Naive thymus-derived CD4-positive, alpha-beta T cell (primary cell): ENCODE measurements at places on chromosomes 2 and 18. TPM values are rescaled to one million over a fixed set of nuclear protein-coding genes. Genes with fewer than 3 reads are reported as not detected.

DNA sequence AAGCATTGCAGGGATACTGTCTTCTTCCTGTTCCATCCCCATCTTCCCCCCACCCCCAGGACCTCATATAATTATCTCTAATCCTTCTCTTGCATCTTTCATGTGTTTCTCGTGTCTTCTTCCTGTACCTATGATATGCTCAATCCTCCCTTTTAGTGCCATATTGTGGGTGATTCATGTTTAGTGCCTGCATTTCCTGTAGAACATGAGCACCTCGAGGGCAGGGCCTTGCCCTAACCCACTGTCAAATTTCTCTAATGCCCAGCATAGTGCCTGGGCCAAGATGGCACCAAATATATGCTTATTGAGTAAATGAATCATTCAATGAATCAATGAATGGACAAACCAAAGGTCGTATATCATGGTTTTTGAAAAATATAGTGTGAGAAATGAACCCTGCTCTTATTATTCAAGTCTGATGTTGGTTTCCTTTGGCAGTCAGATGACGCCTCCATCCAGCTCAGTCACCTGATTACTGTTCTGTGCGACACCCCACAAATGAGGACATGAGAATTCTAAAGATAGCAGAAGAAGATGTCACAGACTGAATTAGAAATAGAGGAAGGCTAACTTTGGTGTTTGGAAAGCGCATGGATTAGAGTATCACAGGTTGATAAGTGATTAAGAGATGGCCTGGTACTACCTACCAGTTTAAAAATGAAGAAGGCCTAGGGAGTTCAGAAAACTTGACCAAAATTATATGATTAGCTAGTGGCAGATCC lies 278.4 kb downstream of the PRKCE start:
- H3K27ac ChIP-seq = no peak overlapping the region
- H3K27me3 ChIP-seq = no peaks in the 10 kb centered on the region
- H3K36me3 ChIP-seq = no peaks in the 10 kb centered on the region

DNA sequence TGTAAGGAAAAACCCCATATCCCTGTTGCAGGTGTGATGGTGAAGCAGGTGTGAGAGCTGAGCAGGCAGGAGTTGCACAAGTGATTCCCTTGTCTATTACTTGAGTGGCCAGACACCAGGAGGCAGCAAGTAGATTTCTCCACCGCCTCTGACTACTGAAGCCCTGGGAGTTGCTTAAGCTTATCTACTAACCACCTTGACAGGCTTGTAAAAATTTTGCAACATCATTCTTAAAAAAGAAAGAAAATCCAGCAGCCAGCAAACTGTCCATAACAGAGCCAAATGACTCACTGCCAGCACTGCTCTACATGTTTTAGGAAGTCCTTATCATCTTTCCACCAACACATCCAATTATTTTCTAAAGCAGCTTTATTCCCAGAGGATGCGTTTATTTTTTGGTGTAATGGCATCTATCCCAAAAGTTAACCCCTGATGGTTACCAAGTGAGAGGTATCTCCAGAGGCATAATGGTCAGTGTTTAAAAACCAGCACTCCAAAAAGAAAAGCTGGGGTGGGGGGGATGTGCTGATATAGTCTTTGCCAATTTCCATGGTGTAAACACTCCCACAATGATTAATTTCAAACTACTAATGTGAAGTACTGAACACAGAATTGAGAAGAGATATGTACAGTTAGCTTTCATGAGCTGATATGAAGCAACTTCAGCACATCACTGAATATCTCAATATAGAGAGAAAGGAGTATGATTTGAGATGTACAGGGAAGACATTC lies 16.3 kb upstream of the GPR39 start:
- H3K36me3 ChIP-seq = no peaks in the 10 kb centered on the region
- no peaks in the 10 kb centered on the region for H3K27me3 ChIP-seq
- no peak for DNase-seq
- no peak overlapping the region for H3K4me3 ChIP-seq

DNA sequence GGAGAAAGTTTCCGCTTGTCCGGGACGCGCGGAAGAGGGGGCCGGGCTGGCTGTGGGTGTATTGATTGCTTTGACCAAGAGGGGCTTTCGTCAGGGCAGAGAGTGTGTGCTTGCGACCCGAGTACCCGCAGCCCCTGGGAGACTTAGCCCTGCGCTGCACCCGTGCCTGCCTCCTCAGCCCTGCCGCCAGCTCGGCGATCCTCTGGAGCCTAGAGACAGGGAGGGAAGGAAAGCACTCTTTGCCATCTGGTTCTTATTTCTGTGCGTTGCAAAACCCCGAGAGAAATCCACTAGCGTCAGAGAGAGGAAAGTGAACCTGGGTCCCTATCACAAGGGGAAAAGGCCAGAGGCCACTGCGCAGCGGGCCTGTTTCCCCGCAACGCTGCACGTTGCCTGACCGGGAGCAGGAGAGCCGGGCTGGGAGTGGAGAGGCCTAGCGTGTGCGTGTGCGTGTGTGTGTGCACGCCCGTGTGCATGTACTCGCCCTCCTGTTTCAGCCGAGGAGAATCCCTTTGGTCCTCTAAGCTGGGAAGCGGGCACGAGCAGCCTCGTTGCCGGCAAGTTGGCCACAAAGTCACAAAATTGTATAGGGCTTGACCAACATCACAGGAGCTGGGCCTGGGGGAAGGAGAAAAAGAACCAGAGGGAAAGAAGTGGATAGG lies 1.7 kb downstream of the SIX3 start:
- H3K27me3 ChIP-seq = no peaks in the 10 kb centered on the region
- no peak overlapping the region for H3K27ac ChIP-seq
- DNase-seq = no peak
- no peaks in the 10 kb centered on the region for H3K4me1 ChIP-seq
- no peak overlapping the region for H3K4me3 ChIP-seq
- H3K36me3 ChIP-seq = no peaks in the 10 kb centered on the region

The MCEE gene
- total RNA-seq = 27.9 TPM

DNA sequence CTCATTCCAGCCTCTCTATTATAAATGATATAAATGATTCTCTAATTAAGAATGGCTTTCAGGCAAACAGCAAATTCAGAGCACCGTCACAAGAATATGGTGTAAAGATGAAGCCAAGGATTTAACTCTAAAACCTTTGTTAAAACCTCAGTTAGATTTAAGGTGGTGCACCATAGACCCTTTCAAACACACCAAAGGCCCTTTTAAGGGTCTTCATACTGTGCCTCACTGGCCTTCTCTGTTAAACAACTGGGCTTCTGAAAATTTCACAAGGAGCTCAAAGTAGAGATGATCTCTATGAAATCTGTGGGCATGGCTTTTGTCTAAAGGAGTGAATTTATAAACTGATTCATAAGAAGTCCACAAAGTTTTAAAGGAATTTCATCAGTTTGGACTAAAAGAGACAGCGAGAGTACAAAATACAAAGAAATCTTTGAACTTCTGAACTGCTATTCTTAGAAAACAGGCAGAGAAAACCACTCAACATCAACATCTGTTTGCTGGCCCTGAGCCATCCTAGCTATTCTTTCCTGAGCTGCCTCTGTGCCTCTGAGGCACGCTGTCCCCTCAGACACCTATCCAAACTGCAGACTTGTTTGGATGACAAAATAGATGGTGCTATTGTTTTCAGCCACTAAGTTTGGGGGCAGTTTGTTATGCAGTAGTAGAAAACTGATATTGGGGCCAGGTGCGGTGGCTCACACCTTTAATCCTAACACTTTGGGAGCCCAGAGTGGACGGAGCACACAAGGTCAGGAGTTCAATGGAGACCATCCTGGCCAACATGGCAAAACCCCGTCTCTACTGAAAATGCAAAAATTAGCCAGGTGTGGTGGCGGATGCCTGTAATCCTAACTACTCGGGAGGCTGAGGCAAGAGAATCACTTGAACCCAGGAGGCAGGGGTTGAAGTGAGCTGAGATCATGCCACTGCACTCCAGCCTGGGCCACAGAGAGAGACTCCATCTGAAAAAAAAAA lies 72.9 kb upstream of the MYCN start:
- H3K27me3 ChIP-seq = no peaks in the 10 kb centered on the region

DNA sequence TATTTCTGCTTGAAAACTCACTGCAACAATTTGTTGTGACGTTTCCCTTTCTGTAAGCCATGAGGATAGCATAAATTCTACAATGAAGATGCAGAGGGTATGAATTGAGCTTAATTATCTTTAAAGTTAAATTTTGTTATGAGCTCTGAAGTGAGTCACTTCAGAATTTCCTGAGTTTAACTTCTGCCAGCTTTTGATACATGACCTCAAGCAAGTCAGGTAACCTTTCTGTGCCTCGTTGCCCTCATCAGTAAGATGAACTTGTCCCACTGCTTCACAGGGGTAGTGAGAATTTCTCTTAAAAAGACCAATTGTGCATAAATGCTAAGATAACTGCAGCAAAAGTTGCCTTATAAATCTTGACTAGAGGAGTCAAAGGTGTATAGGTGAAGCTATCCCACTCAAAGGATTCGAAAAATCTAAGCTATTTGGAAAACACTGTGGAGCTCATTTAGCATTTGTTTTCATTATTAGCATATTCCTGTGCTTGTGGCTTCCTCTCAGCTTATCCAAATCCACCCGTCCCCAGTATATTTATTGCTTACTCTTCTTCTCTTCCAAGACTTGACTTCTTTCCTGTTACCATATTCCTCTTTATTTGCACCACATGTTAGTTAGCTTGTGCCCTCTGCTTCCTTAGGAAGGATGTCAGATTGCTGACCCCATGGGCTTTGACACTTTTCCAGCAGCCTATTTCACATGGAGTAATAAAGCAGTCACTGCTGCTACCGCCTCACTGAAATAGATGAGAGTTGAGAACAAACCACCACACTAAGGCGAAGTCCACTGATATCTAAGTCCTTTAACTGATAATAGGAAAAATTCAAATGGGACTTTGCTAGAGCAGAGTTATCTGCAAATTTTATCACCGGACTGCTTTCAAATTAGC lies 428.6 kb downstream of the ERBB4 start:
- H3K4me1 ChIP-seq = no peaks in the 10 kb centered on the region
- DNase-seq = no peak
- H3K27ac ChIP-seq = no peak overlapping the region
- no peak overlapping the region for H3K4me3 ChIP-seq
- H3K27me3 ChIP-seq = no peaks in the 10 kb centered on the region
- no peaks in the 10 kb centered on the region for H3K36me3 ChIP-seq

DNA sequence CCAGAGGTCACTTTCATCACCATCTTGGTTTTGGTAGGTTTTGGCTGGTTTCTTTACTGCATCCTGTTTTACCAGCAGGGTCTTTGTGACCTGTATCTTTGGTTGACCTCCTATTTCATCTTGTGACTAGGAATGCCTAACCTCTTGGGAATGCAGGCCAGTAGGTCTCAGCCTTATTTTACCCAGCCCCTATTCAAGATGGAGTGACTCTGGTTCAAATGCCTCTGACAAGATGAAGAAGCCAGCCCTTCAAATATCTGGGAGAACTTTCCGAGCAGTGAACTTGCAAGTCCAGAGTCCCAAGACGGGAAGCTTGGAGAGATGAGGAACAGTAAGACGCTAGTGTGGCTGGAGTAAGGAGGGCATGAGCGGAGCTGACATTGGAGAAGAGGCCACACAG lies 28.6 kb downstream of the PROKR1 start:
- H3K27ac ChIP-seq = no peak overlapping the region
- no peaks in the 10 kb centered on the region for H3K4me1 ChIP-seq
- H3K4me3 ChIP-seq = no peak overlapping the region
- H3K36me3 ChIP-seq = no peaks in the 10 kb centered on the region
- no peaks in the 10 kb centered on the region for H3K27me3 ChIP-seq
- no peak for DNase-seq

The CGREF1 gene
- total RNA-seq = 0.34 TPM

DNA sequence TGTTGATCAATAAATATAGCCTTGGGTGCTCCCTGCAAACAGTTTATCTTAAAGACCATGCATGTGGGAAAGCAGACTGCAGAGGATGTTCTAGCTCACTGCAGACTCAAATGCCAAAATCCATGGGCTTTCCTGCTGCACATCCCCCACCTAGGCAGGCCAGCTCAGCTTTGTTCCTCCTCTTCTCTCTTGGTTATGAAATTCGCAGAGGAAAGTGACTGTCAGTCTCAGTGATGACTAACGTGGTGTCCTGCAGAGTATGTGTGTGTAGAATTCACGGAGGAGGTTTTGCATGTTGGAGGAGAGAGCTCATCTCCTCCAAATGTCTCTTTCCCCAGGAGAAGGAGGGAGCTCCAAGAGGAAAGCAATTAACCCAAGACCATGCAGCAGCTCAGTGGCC lies 21.4 kb upstream of the KCNS3 start:
- no peaks in the 10 kb centered on the region for H3K4me1 ChIP-seq
- no peak overlapping the region for H3K27ac ChIP-seq
- H3K36me3 ChIP-seq = no peaks in the 10 kb centered on the region
- DNase-seq = no peak
- no peak overlapping the region for H3K4me3 ChIP-seq

GRCh38 chr2:207450186-207450585 lies 79.6 kb upstream of the CREB1 start:
- no peak overlapping the region for H3K27ac ChIP-seq
- no peak overlapping the region for H3K4me3 ChIP-seq
- no peaks in the 10 kb centered on the region for H3K36me3 ChIP-seq
- no peak for DNase-seq
- H3K4me1 ChIP-seq = no peaks in the 10 kb centered on the region

The ERBB4 gene
- not detected for total RNA-seq

The RGPD3 gene
- not detected for total RNA-seq

The ZNF24 gene
- 83.8 TPM for total RNA-seq

DNA sequence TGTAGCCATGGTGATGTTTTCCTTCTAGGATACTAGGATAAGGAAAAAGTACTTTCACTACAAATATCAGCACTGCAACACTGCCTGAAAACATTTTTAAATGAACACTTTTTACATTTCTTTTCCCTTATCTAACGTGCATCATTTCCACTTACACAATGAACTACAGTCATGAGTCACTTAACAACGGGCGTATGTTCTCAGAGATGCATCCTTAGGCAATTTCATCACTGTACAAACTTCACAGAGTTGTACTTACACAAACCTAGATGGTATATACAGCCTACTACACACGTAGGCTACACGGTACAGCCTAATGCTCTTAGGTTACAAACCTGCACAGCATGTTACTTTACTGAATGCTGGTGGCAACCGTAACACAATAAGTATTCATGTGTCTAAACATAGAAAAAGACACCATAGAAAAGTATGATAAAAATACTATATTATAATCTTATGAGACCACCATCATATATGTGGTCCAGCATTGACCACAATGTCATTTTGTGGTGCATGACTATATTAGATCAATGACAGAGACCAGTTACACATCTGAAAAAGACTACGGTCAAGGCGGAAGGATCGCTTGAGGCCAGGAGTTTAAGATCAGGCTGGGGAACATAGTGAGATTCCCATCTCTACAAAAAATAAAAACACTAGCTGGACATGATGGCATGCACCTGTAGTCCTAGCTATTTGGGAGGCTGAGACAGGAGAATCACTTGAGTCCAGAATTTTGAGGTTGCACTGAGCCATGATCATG lies 39.8 kb downstream of the WDR33 start:
- H3K4me1 ChIP-seq = no peaks in the 10 kb centered on the region
- H3K27me3 ChIP-seq = no peaks in the 10 kb centered on the region
- H3K36me3 ChIP-seq = peaks cover 14% of the 10 kb centered on the region
- DNase-seq = no peak
- H3K4me3 ChIP-seq = no peak overlapping the region

DNA sequence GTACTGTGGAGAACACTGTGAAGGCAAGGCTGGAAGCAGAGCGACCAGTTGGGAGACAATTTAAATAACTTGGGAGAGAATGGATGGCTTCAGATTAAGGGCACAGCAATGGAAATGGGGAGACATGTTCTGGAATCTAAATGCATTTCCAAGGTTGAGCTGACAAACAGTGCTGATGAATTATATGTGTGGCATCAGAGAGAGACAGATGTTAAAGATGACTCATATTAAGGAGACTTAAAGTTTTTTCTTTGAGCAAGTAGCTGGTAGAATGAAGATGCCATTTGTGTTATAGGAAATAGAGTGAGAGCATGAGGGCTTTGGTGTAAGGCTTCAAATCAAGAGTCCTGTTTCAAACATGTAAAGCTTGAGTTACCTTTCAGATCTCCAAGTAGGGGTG lies 441.8 kb downstream of the SETBP1 start:
- no peaks in the 10 kb centered on the region for H3K36me3 ChIP-seq
- no peak overlapping the region for H3K27ac ChIP-seq
- H3K4me3 ChIP-seq = no peak overlapping the region
- DNase-seq = no peak
